ENCODE measurements at places on chromosomes 3 and 15. TPM values are rescaled to one million over a fixed set of nuclear protein-coding genes. Genes with fewer than 3 reads are reported as not detected.

GRCh38 chr3:45120359-45121158 is 25.6 kb downstream of the CDCP1 start:
- no peak for DNase-seq
- no peak overlapping the region for H3K4me3 ChIP-seq
- peaks cover 2% of the 10 kb centered on the region for H3K36me3 ChIP-seq
- peaks cover 16% of the 10 kb centered on the region for H3K4me1 ChIP-seq
- no peak overlapping the region for H3K27ac ChIP-seq

SLC33A1 gene
- 17.3 TPM for total RNA-seq

DNA sequence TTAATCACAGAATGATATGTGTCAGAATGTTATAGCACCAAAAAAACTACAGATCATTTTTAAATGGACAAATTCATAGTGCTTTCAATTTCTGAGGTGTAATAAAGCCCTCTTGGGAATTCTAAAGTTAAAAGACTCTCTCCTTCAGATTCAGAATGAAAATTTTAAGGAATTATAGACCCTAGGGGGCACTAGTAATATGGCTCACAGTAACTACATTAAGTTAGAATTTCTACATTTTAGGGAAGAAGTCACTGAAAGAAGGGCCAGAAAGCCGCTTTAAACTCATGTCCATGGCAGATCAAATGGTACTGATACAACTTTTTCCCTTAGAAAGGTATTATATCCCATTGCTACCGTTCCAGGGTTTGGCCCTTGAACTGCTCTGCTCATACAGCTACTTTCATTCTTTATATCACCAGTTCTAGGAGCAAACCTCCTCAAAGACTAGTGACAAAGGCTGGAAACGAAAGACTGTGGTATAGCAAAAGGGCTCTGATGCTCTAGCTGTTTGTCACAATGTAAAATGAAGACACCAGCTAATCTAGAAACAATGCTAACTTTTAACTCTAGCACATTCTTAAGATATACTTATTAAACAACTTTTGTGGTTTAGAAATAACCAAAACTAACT is 18.1 kb downstream of the DAZL start:
- no peak overlapping the region for H3K4me3 ChIP-seq
- H3K27ac ChIP-seq, result no peak overlapping the region
- no peak for DNase-seq
- H3K36me3 ChIP-seq, result no peaks in the 10 kb centered on the region

DNA sequence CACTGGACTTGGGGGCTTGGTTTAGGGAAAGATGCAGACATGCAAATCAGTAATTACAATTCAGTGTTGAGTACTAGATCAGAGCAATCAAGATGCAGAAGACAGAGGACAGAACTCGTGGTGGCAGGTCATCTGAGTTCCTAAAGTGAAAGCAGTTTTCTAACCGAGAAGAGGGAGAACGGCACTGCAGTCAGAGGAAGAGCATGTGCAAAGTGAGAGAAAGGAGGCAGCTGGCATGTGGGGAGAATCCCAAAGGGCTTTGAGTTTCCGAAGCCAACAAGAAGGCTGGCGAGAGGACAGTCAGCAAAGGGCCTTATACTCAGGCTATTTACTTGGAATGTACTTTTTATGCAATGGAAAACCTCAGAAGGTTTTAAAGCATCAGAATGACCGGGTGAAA is 87.0 kb downstream of the ANP32A start:
- peaks cover 11% of the 10 kb centered on the region for H3K4me1 ChIP-seq
- peak overlapping the region; percentile 17 for H3K27ac ChIP-seq
- H3K27me3 ChIP-seq, result peaks cover 6% of the 10 kb centered on the region
- H3K4me3 ChIP-seq, result peak overlapping the region; percentile 58
- no peaks in the 10 kb centered on the region for H3K36me3 ChIP-seq

RASL12 gene
- not detected for total RNA-seq

DNA sequence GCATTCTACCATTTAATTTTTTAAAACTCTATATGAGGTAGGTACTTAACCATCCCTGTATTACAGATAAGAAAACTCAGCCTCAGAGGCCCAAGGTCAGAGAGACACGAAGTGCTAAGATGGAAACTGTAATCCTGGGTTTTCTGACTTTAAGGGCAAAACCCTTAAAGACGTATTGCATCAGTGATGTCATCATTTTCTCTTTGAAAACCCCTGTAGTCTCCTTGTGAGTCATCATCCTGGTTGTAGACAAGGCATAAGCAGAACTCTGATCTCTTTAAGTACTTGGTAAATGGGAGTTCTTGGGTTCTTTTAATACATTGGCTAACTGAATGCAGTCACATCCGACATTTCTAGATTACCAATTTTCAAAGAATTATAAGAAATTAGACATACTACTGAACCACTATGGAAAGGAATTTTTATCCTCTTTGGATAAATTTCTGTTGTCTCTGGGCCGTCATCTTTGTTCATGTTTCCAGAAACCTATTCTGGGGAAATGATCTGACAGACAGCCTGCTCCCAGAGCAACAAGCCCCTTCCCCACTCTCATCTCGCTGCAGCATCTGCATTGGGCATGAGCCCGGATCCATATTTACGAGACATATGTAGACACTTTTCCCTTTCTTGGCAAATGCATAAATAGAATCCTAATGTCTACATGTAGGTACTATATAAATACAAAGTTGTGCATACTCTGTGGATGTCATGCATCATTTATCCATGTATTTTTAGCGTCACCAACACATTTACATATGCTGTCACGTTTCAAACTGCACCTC is 48.7 kb upstream of the MDFIC2 start:
- H3K4me1 ChIP-seq, result no peaks in the 10 kb centered on the region
- no peaks in the 10 kb centered on the region for H3K27me3 ChIP-seq
- no peaks in the 10 kb centered on the region for H3K36me3 ChIP-seq
- H3K4me3 ChIP-seq, result no peak overlapping the region

All from T-helper 17 cell (primary cell).